ENCODE measurements at places on chromosomes 5 and 9.

DNA sequence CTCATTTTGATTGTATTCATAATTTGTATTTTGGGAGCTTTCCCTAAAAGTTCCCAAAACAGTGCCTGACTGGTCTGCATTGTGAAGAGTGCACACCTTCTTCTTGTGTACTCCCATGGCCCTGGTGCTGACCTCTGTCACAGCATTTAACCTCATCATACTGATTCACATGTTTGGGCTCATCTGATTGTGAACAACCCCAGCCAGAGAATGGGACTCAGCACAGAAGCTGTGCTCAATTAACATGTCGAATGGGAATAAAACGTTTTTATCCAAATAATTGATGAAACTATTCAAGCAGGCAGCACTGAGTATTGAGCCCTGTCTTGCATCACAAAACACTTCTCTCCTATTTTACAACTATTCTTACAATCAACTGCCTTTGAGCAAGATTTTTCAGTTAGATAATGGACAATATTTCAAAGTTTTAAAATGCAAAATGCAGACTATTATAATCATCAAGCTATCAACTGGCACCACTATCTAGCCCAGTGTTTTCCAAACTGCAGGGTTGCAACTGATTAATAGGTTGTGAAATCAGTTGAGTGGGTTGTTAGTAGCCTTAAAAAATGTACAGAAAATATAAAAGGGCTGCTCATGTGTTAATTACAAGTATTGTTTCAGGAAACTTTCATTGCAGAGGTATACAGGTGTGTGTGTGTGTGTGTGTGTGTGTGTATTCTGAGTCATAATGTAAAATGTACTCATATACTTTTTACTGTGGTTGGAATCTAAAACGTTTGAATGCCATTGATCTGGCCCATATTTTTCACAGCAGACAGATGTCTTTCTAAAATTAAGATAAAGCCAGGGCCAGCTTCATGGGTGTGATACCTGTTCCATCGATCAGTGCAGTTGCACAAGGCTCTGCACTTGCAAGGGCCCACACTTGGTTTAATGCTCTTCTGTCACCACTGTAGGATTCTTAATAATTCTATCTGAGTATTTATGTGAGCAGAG, 190.5 kb downstream of the PIK3R1 start:
- no peak for DNase-seq

- no peak for DNase-seq
Observed at GRCh38 chr5:89458332-89458656, 575.3 kb upstream of the MEF2C start.

- DNase-seq: no peak
Observed at GRCh38 chr5:143713047-143714003, 98.6 kb upstream of the HMHB1 start.

GRCh38 chr5:7533941-7534340, 138.0 kb downstream of the ADCY2 start:
- DNase-seq: no peak

GRCh38 chr5:133562554-133562953, 49.8 kb downstream of the FSTL4 start:
- DNase-seq: no peak

DNA sequence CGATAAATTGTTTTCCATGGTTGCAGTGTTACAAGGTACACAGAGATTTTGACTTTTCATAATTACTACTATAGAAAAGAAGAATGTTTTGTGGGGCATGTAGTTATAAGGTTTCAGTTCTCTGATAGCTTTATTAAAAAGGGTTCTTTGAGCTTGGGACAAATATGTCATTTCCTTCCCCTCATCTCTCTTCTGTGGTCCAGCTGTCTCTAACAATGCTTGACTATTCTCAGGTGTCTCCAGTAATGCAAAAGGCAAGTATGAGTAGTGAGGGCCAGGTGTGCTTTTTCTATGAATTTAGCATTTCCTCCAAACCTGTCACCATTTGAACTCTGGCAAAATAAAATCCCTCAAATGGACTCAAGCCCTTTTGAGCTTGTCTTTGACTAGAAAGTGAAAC, 84.3 kb downstream of the SLF1 start:
- DNase-seq: no peak

DNA sequence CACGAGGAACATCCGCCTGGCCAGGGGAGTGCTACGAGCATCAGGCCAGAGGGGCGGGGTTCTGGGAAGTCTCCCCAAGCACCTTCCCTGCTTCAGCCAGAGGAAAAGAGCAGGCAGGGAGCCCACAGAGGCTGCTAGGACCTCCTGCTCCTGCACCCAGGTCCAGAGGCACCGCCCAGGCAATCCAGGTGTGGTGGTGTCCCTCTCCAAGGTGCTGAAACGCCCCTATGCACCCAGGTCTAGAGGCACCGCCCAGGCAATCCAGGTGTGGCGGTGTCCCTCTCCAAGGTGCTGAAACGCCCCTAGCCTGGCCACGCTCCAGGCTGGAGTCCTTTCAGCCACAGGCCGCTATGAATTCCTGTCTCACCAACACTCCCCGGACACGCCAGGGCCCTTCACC, 10.7 kb upstream of the UBAC1 start:
- peak; percentile 49 for DNase-seq

DNA sequence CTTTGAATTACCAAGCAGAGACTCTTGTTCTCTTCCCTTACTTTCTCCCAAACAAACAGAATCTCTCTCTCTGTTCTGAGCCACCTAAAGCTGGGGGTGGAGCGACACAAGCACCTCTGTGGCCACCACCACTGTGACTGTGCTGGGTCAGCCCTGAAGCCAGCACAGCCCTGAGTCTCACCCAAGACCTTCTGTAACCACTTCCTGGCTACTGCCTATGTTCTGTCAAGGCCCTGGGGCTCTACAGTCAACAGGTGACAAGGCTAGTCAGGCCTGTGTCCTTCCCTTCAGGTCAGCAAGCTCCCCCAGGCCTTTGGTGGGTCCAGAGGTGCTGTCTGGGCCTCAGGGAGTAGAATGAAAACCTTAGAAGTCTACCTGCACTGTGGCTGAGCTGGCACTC, 26.1 kb upstream of the SLC28A3 start:
- DNase-seq: no peak

DNA sequence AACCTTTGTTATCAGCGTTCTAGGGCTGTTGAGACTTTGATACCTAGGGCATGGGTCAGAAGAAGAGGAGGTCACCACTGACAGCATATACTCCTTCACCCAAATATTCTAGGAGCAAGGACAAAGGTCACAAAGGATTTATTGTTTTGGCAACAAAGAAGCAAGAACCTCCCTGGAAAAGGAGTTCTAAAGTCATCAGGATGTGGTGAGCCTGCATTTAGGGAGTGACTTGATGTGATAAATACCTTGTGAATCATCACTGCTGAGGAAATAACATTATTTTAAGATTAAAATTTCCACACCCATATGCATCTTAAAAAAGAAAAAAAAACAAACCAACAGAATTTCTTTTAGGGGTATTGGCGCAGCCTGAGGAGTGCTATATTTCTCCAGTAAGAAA, 13.9 kb downstream of the IFNA1 start:
- no peak for DNase-seq

DNA sequence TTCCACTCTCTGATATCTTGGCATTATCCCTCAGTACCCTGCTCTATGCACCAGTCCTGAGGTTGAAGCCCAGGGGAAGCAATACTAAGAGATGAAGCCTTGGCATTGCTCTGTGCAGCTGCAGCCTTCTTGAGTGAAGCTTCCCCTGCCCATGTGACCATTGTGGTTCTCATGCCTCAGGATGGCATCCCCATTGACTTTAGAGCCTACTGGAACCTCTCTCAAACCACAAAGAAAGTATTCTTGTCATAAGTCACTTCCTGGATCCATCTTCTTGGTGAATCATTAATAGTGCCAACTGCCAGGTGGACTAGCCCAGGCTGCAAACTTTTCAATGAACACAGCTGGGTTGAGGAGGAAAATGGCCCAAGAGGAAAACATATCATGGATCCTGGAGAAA, 283.9 kb upstream of the RFX3 start:
- no peak for DNase-seq

GRCh38 chr9:7976167-7976755, 176.7 kb upstream of the DMAC1 start:
- peak; percentile 84 for DNase-seq

DNA sequence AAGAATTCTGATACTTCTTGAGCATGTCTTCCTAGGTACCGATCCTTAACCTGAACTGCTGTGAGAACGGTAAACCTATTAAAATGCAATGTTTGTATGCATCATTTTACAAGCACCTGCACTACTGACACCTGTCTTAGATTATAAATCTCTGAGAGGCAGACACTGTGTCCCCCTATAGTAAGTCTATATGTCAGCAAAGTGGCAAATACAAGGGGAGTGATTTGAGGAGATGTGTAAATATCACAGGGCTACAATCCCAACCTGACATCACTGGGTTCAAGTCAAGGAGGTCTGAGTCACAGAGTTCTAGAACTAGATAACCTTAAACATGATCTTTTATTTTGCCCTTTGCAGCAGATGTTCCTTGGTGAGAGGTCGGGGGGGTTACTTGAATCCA, 64.1 kb downstream of the ANKH start:
- DNase-seq: no peak

DNA sequence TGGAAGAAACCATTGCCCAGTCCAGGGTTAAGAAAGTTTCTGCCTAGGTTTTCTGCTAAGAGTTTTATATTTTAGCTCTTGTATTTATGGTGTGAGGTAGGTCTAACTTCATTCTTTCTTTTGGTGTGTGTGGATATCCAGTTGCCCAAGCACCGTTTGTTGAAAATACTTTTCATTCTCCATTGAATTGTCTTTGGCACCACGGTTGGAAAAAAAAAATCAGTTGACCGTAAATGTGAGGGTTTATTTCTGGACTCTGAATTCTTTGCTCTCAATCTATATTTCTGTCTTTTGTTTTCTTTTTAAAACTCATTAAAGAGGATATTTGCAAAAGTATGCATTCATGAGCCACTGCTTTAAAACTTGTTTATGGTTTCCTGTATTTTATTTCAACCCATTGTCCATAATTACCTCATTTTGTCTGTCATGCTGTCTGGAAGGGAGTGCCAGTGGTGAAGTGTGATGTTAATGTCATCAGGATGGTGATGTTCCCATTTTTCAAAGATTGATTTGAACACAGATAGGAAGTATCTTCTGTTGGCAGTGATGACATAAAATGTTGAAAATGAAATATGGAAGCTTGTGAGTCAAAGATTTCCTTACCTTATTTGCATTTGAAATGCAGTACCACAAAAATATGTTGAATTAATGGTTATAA, 33.9 kb downstream of the HABP4 start:
- DNase-seq: no peak

DNA sequence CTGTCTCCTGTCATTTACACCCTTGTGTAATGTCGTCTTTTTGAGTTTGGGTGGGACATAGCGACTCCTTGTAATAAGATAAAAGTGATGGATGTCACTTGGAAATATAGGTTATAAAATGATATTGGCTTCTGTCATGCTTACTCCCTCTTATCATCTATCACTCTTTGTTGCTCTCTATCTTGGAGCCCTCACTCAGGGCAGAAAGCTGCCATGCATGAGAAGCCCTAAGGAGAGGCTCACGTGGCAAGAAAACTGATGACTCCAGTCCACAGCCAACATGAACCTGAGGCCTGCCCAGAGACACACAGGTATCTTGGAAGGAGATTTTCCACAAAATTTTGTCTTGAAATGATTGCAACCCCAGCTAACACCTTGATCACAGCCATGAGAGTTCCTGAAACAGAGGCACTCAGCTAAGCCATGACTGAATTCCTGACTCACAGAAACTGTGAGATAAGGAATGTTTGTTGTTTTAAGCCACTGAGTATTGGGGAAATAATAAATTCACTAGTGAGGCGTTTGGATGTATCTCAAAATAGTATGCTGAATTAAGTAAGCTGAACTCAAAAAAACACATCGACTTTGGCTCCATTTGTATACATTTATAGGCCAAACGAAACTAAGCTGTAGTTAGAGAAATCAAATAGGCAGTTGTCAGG, 216.7 kb downstream of the CDH18 start:
- no peak for DNase-seq

GRCh38 chr5:4762316-4762715, 377.8 kb upstream of the ADAMTS16 start:
- DNase-seq: no peak

DNA sequence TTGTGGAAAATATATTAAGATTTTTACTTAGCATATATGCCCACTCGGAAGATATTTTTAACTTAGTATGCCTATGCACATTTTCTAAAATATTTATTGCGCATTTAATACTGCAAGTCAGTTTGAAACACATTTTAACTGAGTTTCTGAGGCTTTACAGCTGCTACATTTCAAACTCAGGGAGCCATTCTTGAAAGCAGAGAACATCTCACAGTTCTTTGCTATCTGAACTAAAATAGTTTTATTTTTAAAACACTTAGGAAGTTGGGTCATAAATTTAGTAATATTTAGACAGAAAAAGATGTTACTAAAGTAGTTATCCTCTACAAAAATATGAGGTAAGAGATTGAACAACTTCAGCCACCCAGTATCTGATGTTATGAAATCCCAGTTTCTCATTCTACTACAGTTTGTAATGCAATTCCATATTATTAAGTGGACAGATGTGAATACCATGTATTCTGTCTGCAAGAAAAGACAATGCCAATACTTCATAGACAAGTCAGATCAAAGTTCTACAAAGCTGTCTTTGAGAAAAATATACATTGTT, 409.9 kb upstream of the EDIL3 start:
- DNase-seq: no peak

DNA sequence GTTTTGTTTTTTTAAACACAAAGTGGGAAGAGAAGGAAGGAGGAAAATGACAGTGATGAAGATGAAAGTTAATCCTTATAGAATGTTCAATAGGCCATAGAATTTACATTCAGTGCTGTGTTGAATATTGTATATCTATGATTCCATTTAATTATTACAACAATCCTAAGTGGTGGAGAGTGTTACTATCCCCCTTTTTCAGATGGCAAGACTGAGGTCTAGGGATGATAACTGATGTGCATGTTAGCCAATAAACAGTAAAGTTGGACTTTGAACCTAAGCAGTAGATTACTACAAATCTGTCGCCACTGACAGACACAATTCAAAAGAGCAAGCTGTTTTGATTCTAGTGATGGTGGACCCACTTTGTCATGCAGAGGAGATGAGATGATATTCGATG, 237.9 kb downstream of the ARHGAP26 start:
- no peak for DNase-seq

DNA sequence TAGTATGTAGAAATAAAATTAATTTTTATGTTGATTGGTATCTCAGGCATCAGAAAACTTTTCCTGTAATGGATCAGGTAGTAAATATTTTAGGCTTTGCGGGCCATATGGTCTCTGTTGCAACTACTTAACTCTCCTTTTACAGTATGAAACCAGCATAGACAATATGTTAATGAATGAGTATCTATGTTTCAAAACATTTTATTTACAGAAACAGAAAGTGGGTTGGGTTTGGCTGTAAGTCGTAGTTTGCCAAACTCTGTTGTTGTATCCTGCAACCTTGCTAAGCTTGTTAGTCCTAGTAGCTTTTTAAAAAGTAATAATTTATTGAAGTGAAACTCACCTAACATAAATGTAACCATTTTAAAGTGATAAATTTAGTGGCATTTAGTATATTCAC, 132.1 kb downstream of the NR3C1 start:
- no peak for DNase-seq
